ENCODE measurements at places on chromosomes 7 and 10.

DNA sequence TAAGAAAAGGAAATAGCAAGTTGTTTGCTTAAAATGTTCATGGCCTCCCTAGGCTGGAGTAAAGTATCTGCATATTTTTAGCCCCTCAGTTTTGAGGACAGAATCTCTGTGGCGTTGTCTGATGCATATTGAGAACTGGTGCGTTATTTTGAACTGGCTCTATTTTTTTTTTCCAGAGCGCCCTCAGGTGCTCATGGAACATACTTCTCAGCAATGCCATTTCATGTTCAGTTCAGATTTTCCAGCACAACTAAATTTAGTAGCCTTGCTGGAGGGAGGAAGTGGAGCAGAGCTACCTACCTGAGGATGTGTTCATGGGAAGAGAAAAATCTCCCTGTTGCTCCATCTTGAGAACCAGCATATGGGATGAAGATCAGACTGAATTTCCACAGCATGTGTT, 870.5 kb downstream of the LRMDA start:
- no peak for DNase-seq

DNA sequence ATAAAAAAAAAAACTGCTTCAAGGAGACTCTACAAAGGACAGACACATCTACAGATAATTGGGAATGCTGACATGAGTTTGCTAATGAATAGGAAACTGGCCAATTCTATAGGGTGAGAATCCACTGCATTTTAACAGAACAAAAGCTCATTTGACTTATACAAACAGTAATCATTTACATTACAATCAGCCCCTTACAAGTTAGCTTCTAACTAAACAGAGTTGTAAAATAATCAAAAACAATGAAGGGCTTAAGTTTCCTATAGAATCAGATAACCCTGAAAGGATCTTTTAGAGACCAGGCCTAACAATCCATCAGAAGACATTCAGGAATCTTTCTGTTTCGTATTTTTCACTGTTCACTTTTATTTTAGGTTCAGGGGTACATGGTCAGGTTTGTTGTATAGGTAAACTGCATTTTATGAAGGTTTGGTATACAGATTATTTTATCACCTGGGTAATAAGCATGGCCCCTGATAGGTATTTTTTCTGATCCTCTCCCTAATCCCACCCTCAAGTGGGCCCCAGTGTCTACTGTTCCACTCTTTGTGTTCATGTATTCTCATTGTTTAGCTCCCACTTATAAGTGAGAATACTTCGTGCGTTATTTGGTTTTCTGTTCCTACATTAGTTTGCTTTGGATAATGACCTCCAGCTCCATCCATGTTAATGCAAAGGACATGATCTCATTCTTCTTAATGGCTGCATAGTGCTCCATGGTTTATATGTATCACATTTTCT, 131.3 kb upstream of the NOBOX start:
- no peak for DNase-seq

GRCh38 chr10:11853468-11853867, 30.3 kb downstream of the PROSER2 start:
- DNase-seq: no peak

DNA sequence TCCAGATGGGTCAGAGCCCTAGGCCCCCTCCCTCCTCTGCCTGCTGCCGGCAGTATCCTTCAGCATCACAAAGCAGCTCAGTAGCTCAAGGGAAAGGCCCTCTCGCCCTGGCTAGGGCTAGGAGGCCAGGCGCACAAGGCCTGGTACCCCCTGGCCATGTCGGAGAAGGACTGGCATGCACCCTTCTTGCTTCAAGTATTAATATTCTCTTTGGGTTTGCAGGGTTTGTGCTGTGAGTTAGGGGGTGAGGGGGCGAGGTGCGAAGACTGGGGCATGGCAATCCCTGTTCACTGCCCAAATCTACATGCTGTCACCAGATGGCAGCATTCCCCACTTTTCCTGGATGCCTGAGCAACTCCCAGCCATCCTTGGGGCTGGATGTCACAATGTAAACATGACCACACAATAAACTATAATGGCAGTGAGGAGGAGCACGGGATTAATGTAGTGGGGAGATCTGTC, 105.2 kb downstream of the NEURL1 start:
- no peak for DNase-seq

- no peak for DNase-seq
These were observed 244.2 kb upstream of the PLXDC2 start for GRCh38 chr10:19572056-19572455.

GRCh38 chr10:90738885-90739284, 119.0 kb downstream of the HTR7 start:
- no peak for DNase-seq

DNA sequence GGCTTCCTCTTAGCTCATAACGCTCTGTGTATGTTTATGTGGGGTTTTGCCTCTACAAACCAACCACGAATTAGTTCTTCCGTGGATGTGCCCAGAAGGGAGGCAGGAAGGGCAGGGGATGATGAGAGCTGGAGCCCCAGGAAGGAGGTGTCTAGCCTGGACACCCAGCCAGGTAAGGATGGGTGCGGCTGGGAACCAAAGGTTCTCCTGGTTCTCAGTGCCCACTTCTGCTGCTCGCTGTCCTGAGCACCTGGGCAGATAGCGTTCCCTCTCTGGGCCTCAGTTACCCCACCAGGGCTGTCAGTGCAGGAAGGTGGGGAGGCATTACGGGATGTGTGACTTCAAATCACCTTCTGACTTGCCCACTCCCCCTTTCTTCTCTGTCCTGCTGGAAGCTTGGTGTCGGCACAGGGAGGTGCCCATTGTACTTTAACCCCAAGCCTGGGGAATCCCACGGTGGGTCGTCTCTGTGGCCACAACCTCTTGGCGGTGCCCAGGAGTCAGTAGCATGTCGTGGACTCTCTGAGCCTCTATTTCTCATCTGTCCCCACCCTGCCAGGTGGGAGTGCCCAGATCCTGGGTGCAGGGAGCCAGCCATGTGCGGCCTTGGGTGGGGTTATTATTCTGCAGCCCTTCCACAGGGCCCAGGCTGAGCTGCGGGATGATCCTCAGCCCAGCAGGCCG, 18.7 kb upstream of the PCBD1 start:
- no peak for DNase-seq

- no peak for DNase-seq
These were observed 19.5 kb downstream of the C10orf67 start for GRCh38 chr10:23325132-23325531.

DNA sequence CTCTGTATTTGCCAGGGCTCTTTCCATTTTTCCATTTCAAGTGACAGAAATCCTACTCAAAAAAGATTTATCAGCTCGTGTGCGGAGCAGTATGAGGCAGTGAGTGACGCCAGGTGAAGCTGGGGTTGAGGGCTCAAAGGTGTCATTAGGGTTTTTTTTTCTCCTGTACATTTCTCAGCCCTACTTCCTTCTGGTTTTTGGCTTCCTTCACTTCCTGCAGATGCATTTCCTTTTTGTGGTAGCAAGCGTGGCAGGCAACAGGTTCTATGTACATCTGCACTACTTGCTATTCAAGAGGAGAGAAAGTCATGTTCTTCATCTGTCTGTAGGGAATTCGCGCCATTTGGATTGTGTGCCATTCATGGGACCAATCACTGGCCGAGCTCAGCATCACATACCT, 52.8 kb upstream of the AOAH start:
- DNase-seq: no peak

- no peak for DNase-seq
These were observed 47.4 kb downstream of the ANKRD61 start for GRCh38 chr7:6078548-6078947.

- DNase-seq: no peak
These were observed 104.3 kb downstream of the KCNMA1 start for GRCh38 chr10:77533146-77533886.

DNA sequence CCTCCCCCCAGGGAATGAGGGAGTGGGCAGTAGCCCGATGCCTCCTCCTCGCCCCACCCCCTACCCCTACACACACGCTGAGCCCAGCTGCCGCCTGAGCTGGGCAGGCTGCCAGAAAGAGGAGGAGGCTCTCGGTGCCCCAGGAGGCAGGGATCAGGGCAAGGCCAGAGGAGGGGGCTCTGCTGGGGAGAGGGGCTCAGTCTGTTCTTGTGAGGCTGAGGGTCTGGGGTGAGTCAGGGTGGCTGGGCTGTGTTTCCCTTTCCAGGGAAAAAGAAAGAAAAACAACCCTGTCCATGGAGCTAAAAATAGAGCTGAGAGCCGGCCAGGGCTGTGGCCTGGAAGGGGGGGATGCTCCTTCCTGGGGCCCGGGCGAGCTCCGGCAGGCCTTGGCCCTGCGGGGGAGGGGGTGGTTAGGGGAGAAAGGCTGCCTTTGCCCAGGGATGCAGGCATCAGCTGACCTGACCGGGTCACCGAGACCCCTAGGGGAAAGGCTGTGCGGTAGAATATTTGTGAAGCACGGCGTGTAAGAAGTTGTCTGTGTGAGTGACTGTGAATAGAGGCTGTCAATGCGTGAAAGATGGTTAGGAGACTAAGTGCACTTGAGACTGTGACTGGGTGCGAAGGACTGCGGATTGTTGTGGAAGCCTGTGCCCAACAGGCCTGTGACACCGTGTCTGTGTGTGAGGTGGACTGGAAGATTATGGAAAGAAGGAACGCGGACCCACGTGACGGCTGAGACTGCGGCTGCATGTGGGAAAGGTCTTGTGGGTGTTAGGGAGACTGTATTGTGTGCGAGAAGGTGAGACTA, 1.2 kb upstream of the LZTS2 start:
- DNase-seq: no peak

GRCh38 chr10:102394801-102395399, 605 bp upstream of the NFKB2 start:
- DNase-seq: no peak

DNA sequence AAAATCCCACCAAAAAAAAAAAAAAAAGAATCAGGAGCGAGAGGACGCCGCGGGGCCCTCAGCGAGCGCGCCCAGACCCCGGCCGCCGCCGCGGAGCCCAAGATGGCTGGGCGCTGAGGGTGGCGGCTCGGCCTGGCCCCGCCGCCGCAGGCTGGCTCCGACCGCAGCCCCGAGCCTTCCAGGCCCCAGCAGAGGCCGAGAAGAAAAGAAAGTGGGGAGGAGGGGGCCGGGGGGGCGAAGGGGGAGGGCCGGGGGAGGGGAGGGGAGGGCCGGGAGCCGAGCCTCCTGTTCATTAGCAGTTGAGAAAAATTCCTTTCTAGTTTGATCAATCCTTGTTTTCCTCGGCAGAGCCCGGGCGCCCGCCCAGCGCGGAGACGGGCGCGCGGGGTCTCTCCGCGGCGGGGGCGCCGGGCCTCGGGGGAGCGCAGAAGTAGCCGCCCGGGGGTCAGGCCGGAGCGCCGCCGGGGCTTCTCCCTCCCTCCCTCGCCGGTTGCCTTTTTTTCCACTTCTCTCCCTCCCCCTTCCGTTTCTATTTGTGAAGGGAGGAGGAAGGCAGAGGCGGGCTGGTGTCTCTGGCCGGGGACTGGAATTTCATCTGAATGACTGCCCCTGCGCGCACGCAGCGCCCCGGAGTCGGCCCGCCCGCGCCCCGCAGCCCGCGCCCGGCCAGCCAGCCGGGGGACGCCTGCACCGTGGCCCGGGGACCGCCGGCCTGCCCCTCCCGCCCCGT, 778 bp upstream of the TRIM8 start:
- DNase-seq: no peak

DNA sequence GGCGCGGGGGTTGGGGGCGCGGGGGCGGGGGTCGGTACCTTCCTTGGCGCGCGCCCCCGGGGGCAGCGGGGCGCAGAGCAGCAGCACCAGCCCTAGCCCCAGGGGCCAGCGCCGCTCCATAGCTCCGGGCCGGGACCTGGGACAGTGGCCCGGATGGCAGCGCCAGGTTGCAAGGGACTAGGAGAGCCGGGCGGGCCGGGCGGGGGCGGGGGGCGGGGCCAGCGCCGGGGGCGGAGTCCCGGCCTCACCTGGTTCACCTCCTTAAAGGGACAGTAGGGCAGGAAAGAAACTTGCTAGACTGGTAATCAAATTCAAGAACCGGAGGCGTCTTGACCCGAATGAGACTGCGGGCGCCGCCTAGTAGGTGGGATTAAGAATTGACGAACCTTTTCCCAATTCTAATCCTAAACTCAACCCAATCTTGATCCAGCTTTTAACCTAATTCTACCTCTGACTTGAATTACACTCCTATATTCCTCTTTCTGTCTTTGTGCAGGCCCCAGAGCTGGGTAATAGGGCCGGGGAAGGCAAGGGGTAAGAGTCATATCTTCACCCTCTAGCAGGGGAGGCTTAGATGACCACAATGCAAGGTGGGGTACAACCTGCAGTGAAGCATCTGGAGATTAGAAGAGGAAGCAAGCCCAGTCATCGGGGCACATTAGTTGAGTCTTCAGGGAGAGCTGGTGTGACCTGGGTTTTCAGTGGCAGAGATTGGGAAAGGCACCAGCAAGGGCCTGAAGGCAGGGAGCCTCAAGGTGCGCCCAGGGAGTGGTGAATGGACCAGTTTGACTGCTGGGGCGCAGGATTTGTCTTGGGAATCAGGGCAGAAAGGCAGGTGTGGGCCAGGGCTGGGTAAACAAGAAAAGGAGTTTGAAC, at the start of gene EPHA1:
TSS of gene EPHA1 (minus strand) at position 171 of the 876 bp plus-strand sequence. CDS start at position 120, 51 bp downstream.
- DNase-seq: no peak

DNA sequence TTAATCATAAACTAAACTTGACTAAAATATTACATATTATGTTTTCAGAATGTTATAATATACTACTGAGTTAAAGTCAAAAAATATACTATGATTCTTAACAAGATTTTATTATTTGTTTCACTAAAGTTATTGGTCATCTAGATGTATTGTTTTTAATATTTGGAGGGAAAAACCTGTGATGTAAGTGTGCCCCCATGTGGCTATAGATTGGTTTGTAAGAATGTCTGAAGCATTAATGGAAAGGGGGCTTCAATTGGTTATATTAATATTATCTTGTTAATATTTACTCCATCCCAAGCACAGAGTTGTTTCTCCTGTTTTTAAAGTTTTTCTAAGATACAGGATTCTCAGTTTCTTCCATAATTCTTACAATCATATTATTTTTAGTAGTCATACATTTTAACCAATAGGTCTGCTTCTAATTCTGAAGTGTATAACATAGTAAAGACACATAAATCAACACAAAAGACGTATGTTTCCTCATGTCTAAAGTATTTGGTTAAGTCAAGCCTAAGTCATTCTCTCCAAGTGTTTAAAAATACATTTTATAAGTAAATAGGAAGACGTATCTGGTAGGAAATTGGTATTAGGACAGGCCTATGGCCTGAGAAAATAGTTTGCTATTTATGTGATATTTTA, 58.0 kb downstream of the GNAT3 start:
- no peak for DNase-seq

DNA sequence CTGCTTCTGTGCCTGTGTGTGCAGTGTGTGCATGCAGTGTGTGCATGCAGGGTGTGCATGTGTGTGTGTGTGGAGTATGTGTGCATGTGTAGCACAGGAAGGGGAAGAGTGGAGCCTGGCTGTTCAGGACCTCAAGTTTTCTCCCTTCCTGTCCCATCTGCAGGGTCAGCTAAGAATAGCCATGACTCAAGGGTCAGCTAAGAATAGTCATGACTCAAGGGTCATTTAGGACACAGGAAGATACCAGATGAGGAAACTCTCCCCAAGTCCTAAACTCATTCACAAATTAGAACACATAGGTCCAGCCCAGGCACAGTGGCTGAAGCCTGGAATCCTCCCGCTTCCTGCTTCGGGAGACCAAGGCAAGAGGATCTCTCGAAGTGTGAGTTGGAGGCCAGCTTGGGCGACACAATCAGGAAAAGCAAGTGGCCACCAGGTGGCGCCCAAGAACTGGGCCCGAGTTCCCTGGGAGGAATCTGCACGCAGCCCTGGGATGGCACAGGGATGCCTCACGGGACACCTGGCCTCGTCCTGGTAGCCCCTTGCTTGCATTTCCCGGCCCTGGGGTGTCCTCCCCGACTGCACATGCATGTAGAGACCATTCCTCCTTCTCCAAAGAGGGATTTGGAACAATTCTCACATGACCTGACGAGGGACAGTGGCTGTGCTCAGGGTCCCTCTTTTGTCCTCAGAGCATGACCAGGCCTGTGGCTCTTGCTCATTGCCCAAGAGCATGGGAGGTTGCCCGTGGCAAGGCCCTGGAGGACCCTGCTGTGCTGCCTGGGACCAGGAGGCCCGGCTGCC, 21.4 kb upstream of the VOPP1 start:
- no peak for DNase-seq

Measured in esophagus squamous epithelium (tissue), 5 donors.